ENCODE measurements at places on chromosomes 5 and 9.

GRCh38 chr9:90640361-90640760 lies 2.3 kb downstream of the DIRAS2 start:
- no peak for DNase-seq

DNA sequence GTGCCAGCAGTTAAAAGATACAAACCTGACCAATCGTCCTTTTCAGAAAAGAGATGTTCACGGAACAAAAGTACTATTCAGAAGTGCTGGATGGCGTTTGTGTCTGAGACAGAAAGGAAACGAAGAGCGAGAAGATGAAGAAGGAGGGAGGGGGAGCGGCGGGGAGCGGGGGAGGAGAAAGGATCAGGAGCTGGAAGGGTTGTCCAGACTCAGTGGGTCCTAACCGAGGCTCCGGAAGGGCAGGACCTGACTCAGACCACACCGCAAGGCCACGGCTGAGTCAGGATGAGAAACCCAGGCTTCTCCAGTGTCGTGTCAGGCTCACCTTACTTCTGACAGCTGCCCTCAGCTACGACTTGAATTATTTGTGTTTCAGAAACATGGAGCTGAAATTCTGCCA lies 46.2 kb downstream of the PAX5 start:
- no peak for DNase-seq

DNA sequence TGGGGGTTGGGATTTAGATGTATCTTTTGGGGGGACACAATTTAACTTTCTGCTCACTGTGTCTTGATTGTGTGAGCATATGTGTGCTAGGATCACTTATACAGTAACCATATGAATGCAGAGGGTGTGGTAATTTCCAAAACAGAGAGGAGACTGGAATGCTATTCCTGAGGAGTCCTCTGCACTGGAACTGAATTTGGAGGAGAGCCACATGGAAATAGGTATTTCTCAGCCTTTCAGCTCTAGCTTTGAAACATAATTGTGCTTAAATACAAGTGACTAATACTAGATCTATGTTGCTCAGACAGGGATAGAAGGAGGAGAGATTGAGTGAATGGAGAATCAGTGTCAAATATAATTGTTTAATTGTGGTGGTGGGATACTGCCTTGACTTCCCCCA lies 45.5 kb downstream of the FOCAD start:
- DNase-seq = no peak

DNA sequence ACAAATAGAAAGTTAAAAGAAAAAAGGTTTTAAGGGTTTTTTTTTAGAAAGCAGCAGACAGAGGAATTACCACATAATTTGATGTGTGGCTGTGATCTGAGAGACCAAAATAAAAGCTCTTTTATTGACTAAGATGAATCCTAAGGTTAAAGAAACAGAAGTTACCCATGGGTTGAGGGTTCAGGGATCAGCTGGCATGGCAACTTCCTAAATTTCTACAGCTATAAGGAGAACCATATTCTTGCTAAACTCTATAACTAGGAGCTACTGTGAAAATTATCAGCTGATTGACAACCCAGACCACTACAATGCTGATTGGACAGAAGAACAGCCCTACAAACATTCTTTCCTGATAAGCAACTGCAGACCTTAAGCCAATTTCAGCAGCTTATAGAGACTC lies 40.2 kb downstream of the TMEM215 start:
- no peak for DNase-seq

- no peak for DNase-seq
These were observed 107.5 kb downstream of the ACER2 start for GRCh38 chr9:19516348-19516747.

GRCh38 chr5:95760273-95761191 lies 29.4 kb downstream of the RHOBTB3 start:
- DNase-seq = no peak

- no peak for DNase-seq
These were observed 42.1 kb downstream of the ZNF366 start for GRCh38 chr5:72465066-72465465.

GRCh38 chr9:18520416-18521047 lies 46.6 kb downstream of the ADAMTSL1 start:
- no peak for DNase-seq

- no peak for DNase-seq
These were observed 43.3 kb downstream of the TLR4 start for GRCh38 chr9:117747386-117747970.

GRCh38 chr9:109831998-109832658 lies 52.1 kb downstream of the PALM2AKAP2 start:
- no peak for DNase-seq

- no peak for DNase-seq
These were observed 312.0 kb upstream of the MSX2 start for GRCh38 chr5:174412374-174412773.

DNA sequence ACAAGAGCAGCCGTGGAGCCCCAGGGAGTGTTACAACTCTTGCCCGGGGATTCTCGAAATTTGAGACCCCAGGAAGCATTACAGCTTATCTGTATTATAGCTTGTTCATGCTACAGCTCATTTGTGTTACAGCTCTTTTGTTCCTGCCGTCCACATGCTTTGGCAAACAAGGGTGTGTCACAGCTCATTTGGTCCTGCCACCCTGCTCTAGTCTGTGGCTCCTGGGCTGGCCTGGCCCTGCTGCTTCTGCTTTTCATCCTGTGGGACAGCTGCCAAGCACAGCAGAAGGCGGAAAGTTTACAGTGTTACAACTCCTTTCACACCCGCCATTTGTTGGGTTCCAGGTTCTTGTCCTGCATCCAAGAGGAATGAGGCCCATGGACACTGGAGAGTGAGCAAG lies 685.0 kb downstream of the SLCO4C1 start:
- no peak for DNase-seq

DNA sequence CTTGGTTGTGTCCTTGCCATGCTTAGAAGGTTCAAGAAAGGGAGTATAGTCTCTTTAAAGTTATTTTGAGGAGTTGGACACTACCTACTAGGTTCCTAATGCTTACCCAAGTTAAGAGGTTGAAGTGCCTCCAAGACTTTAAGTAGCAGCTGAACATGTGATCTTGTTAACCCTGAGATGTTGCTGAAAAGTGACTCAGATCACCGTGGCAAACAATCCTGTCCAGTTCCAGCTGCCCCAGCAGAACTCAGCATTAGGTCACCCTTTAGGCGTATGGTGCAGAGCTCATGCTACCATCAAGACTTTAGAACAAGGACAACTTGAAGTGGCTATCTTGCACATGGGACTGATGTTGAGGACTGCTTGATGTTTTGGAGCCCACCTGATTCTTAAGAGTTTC lies 22.5 kb downstream of the ZNF462 start:
- no peak for DNase-seq

- DNase-seq = no peak
These were observed 1.6 kb downstream of the URM1 start for GRCh38 chr9:128372784-128373183.

DNA sequence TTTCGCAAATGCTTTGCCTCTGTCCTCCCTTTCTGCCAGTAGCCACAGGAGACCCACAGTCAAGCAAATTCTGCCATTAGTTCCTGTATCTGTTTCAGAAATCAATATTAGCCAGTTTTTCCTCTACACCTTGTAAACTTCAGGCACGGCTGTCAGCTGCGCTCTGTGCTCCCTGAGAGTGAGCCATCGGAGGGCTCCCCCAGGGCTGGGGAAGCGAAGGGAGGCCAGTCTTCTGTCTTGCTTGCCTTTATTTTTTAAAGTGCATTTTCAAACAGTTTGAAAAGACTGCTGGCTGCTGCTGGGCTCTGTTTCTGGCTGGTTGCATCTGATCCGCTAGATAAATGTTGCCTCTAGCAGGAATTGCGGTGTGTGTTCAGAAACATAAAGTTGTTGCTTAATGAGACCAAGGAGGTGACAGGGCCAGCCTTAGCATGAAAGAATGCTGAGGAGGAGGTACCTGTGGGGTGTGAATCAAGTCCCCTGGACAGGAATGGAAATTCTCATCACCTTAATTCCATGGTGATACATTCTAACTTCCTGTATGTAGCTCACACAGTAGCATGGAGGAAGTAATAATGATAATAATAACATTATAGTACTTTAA lies 421.7 kb upstream of the KIF2A start:
- no peak for DNase-seq

- DNase-seq = no peak
These were observed 27.0 kb downstream of the CDKN2A start for GRCh38 chr9:21967169-21967568.

DNA sequence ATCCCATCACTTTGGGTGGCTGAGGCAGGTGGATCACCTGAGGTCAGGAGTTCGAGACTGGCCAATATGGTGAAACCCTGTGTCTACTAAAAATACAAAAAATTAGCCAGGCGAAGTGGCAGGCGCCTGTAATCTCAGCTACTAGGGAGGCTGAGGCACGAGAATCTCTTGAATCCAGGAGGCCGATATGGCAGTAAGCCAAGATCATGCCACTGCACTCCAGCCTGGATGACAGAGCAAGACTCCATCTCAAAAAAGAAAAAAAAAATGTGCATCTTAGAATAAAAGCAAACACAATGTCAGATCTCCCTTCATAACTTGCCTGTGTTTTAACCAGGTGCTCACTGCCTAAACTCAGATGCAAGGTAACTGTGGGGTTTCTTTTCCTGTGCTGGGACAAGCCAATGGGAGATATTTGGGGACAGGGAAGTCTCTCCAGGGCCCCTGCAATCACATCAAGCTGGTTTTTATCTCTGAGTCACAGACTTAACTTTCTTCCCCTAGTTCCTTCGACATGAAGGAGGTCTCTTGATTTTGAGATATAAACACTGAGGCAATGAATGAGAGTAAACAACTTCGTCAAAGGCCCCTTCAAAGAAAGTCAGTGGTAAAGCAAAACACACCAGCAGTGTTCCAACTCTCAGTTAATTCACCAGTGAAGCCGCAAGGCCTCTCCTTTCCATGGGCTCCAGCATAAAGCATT lies 99.1 kb downstream of the SNX18 start:
- no peak for DNase-seq

DNA sequence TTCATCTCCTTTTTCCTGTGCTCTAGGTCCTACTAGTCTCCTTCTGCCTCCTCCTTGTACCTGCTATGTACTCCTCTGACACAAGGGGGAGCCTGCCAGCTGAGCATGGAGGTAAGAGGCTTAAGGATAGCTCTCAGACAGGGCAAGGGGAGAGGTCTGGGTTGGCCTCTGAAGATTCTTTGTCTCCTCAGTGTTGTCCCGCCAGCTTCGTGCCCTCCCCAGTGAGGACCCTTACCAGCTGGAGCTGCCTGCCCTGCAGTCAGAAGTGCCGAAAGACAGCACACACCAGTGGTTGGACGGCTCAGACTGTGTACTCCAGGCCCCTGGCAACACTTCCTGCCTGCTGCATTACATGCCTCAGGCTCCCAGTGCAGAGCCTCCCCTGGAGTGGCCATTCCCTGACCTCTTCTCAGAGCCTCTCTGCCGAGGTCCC lies 3.8 kb downstream of the CREB3 start:
- peak; percentile 34 for DNase-seq

GRCh38 chr5:173673295-173674101 lies 57.0 kb upstream of the BOD1 start:
- DNase-seq = no peak

DNA sequence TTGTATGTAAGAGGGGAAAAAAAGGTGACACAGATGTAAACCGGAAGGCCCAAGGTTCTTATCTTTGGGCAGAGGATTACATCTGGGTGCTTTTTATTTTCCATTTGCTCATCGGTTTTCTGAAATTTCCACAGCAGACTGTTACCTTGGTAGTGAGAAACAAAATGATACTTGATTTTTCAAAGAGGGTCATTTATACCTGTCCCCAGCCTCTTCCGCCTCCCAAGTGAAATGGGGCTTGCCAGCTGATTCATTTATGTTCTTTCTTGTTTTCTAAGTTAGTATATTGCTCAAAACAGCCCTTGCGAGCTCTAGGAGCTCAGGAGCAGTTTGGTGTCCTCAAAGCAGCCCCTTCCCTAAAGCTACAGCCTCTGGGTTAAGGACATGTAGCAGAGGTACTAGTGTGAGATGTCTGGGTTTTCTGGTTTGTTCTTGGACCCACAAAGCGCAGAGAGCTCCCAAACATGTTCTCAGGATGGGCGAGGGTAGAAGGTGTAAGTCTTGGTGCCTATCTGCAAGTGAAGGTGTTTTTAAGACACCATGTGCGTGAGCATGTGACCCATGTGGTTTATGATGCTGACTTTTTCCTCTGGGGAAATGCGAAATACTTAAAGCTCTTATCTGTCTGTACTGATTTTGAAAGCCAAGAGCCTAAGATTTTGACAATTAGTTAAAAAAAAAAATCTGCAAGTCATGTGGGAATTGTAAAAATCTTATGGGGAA lies 38.3 kb downstream of the DAPK1 start:
- DNase-seq = no peak

- no peak for DNase-seq
These were observed 1.7 kb downstream of the CNOT8 start for GRCh38 chr5:154860123-154860522.

GRCh38 chr5:1639757-1640156 lies 116.0 kb upstream of the LPCAT1 start:
- no peak for DNase-seq

- DNase-seq = no peak
These were observed 88.0 kb downstream of the DAP start for GRCh38 chr5:10673017-10673389.

DNA sequence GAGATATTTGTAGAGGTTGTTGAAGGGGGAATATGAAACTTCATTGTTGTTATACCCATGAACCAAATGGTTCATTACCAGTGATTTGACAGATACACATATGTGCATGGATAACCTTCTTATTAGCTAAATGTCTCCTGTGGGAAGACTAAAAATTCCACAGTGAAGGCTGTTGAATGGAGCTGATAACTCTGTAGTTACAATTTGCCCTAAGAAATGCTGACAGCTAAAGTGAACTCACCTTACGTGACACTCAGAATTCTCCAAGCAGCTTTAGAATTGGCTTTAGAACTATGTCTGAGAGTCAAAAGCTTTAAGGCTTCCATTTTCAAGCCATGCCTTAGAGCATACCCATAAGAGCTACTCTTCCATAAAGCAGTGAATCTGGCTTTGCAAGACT lies 276.9 kb downstream of the PRELID2 start:
- DNase-seq = no peak

GRCh38 chr5:53369681-53370080 lies 110.7 kb upstream of the FST start:
- DNase-seq = no peak

DNA sequence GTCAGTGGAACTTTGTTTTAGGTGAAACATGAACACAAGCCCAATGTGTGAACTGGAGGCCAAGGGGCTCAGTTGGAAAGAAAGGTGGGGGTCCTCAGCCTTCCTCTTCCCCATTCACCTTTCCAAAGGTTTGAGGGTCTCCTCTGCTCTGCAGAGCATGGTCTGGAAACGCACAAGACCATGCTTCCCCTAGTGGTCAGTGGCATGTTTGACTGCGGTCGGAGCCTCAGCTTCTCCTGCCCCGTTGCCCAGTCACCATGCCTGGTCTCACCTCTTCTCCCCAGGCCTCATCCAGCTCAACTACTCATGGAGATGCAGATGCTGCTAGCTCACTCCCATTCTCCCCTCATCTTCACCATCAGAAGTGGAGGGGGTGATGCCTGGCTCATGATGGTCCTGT lies 340.3 kb downstream of the GADD45G start:
- DNase-seq = no peak

DNA sequence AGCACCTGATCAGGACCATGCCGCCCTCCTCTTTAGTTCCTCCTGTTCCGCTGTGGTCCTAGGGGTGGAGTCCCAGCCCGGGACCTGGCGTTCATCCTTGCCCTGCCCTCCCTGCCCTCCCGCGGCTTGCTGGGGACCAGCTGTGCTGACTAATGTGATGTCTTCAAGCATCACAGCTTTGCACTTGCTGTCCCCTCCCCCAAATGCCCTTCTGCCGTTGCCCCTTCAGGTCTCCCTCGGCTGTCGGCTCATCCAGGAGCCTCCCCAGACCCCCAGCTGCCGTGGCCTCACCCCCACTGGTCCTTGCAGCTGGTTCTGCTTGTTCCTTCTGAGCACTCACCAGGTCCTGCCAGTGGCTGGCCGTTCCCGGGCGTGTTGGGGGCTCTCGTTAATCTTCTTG lies 19.9 kb downstream of the RXRA start:
- DNase-seq = no peak

- DNase-seq = no peak
These were observed 105.2 kb downstream of the ST8SIA4 start for GRCh38 chr5:100797861-100798260.
